ENCODE measurements at places on chromosomes 7 and 10.

DNA sequence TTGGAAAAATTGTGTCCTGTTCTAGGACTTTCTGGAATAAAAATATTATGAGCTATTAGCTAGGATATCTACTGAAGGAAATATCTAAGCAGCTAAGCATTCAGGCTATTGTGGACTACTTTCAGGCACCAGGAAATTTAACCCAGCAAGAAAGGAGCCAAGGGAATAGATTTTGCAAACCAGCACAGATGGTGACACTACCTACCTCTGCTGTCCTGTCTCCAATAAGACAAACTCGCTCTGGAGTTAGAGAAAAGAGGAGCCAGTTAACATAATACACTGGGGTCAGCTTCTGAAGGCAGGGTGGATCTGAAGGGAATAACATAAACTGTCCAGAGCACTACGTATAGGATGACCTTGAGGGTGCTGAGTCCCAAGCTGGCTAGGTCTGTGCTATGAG lies 223.7 kb upstream of the PRSS58 start:
- no peak for DNase-seq

GRCh38 chr10:59027975-59028655 lies 148.3 kb upstream of the PHYHIPL start:
- no peak for DNase-seq

- no peak for DNase-seq
Observed at GRCh38 chr7:137865764-137866163, 19.0 kb upstream of the DGKI start.

- peak; percentile 76 for DNase-seq
Observed at GRCh38 chr7:155998328-155998691, 186.0 kb upstream of the SHH start.

DNA sequence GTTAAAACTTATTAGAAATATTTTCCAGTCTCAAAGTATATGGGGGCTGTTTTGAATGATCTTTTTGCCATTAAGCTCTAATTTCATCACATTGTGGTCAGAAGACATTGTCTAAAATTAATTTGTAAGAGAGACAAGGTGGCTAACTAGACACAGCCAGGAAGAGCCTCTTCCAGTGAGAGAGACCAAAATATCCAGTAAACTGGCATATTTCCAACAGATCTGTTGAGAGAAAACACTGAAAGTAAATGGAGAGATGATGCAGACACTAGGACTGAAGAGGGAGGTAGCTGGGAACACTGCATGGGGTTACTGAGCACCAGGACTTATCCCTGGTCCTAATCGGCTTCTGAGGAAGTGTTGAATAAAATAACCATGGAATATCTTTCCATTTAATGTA lies 101.5 kb upstream of the TAS2R16 start:
- DNase-seq = no peak

DNA sequence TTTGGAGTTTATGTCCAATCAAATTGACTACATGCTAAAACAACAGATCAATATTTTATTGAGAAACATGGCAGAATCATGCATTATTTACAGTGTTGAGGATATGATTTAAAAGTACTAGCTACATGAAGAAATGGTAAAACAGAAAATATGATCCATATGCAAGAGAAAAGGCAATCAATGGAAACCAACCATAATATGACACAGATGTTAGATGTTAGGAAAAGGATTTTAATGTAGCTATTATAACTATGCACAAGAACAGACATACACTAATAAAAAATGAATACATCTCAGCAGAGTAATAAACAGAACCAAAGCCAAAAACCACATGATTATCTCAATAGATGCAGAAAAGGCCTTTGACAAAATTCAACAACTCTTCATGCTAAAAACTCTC lies 166.2 kb upstream of the CACNA2D1 start:
- no peak for DNase-seq

DNA sequence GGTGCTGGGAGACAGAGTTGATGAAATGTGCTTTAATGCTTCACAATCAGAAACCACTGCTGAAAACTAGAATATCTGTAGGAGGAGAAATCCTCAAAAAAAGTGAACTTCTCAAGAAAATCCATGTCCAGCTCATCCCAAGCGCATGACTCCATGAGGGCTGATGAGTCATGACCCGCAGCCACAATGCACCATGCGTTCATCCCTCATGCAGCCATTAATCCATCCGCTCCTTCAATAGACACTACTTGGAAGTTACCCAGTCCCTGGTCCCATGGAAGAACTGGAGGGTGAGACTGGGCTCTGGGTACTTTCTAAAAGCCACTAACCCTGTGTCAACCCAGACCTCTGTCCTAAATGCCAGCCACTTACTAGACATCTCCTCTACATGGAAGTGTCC lies 24.4 kb downstream of the TMEM273 start:
- DNase-seq = no peak

DNA sequence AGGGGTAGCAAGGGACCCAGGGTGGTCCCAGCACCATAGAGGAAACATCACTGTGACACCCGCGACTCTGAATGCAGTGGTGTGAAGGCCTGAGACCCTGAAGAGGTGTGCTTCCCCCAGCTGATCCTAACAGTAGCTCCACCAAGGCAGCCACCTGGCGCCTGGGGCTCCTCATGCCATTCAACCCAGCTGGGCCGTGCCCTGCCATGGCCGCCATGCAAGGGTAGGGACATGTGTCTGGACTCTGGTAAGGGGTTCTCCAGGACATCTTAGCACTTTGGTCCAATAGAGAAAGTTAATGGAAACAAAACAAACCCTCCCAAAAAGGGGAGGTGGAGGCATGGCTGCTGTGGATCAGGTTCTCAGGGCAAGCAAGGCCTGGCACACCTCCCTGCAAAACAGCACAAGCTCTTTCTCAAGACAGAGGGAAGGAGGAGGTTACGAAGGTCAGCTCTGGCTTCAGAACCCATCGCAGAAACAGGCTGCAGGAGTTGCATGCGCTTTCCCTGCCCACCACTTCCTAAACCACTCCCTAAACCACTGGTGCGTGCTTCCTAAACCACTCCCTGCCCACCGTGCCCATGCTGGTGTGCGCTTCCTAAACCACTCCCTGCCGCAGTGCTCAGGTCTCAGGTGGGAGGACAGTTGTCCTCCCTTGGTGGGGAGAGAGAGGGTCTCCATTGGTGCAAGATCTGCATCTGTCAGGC lies 108.7 kb downstream of the LARP4B start:
- no peak for DNase-seq

- DNase-seq = no peak
Observed at GRCh38 chr10:44806950-44807349, 104.2 kb upstream of the TMEM72 start.

- no peak for DNase-seq
Observed at GRCh38 chr7:134887523-134887922, 98.8 kb upstream of the AGBL3 start.

- no peak for DNase-seq
Observed at GRCh38 chr10:48519481-48520183, 85.2 kb downstream of the ARHGAP22 start.

DNA sequence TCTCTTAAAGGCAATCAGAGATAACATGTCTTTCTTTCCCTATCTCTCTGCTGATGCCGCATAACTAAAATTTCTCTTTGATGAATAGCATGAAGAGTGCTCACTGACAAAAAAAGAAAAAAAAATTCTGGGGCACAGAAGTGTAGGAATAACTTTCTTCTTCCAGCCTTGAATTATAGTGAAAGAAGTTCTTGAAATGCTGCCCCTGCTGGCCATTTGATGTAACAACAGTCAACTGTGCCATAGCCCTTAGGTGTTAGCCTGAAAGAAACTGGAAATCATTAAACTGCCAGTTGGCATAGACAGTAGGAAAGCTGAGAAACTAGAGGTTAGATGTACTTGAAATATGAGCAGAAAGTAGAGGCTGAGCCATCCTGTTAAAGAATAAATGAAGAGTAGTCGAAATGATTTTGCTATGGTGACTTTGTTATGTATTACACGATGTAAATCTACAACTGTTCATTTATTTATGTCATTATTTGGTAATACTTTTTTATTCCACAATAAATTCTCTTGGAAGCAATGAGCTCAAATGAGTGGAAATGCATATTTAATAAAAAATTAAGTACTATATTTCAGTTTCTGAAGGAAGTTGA lies 48.3 kb upstream of the FAM171A1 start:
- DNase-seq = no peak

- peak; percentile 29 for DNase-seq
Observed at GRCh38 chr10:21499701-21500577, 25.5 kb downstream of the SKIDA1 start.

- no peak for DNase-seq
Observed at GRCh38 chr7:1407892-1408291, 51.4 kb downstream of the MICALL2 start.

GRCh38 chr7:130476297-130477150 lies 15.4 kb upstream of the MEST start:
- DNase-seq = no peak

DNA sequence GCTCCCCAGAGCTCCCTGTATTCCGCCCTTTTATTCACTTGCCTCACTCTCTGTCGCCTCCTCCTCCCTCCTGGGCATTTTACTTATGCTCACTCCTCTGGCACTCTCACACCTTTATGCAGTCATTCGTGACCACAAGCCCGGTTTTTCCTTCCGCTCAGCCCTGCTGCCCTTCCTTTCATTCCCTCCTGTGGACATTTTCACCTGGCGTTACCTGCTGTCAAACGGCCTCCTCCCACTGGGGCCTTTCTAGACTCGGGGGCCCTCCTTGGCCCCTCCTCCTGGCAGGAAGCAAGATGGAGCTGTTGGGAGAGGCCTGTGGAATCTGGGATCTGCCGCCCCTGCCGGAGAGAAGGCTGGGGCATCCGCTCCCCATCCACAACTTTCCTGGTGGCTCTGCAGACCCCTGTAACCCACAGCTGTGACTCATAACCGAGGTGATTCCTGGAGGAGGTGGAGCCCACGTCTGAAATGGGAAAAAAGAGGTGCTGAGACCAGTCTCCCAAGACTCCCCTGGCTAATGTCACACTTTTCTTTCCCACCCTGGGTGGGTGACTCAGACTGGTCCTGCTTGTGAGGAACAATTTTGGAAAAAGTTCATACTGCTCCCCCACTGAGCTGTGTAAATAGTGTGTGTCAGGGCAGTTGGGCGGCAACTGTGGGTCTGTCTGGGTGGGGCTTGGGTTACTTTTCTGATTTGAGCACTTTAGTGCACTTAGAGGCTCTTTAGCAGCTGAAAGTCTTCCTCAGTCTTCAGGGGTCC lies 1.2 kb downstream of the VCL start:
- no peak for DNase-seq

DNA sequence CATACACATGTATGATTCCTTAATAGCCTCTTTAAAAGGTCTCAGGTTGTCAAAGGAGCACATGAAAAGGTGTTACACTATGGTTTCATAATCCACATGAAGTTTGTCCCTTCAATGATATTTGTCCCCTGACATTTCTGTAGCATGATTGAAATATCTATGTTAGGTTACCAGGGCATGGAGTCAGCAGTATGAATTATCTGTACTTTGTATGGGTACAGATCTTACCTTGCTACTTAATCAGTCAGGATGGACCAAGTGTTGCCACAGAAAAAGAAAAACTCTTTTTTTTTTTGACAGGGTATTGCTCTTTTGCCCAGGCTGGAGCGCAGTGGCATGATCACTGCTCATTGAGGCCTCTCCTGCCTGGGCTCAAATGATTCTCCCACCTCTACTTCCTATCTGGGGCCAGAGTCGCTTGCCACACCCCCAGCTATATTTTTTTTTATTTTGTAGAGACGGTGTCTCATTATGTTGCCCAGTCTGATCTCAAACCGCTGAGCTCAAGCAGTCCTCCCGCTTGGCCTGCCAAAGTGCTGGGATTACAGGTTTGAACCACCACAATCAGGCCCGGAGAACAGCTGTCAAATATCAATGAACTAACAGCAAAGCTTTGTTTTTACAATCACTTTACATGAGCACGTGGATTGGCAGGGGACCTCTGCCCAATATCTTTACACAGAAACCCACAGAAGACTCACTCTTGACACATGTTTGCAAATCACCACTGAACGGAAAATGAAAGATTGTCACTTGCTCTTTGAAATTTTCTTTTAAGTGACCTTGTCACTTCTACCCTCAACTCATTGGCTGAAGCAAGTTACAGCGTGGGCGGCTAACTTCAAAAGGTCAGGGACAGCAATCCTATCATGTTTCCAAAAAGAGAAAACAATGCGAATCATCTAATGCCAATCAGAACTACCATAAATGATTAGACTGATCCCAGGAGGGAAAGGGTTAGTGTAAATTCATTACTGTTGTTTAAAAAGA lies 140.2 kb downstream of the PRKG1 start:
- no peak for DNase-seq

- DNase-seq = no peak
Observed at GRCh38 chr10:58475322-58476277, 37.1 kb upstream of the BICC1 start.

- no peak for DNase-seq
Observed at GRCh38 chr10:130242513-130242912, 106.3 kb downstream of the GLRX3 start.

GRCh38 chr7:2003451-2003930 lies 229.3 kb downstream of the MAD1L1 start:
- no peak for DNase-seq

DNA sequence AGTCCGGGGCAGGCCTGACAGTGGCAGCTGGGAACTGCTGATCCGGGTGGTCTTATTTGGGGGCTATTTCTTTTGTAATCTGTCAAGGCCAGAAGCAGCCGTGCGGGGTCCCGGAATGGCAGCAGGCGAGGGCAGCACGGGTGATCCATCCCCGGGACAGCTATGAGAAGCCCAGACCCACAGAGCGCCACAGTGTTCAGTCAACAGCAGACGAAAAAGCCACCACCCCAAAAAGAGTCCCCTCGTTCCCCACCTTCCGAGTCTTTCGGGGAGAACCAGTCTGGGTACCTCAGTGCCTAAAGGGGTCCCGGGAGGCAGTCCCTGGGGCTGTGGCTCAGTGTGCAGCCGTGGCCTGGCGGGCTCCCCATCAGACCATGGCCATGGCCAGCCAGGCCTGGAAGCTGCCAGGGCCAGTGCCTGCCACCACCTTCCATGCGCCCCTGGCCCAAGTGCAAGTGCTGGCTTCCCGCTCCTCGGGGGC lies 125.1 kb upstream of the KCTD7 start:
- no peak for DNase-seq

DNA sequence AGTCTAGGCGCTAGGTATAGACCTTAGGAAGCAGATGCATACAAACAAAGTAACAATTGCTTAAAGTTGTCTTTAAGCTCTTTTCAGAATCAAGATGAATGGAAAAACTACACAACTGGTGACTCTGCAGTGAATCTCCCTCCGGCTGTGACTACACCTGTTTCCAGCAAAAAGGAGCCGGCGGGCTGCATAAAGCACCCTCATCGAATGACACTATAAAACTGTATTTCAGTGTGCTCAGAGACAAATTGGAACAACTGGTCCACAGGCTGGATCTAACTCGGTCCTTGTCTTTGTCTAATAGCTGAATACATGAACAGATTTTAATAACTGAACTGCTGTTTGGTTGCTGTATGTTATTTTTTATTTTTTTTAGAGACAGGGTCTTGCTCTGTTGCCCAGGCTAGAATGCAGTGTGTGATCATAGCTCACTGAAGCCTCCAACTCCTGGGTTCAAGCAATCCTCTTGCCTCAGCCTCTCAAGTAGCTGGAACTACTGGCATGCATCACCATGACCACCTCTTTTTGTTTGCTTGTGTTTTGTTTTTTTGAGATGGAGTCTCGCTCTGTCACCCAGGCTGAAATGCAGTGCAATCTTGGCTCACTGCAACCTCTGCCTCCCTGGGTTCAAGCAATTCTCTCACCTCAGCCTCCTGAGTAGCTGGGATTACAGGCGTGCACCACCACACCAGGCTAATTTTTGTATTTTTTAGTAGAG lies 64.2 kb upstream of the SVIL start:
- no peak for DNase-seq

GRCh38 chr7:82017334-82017943 lies 247.6 kb upstream of the HGF start:
- no peak for DNase-seq

GRCh38 chr10:123759041-123759440 lies 92.9 kb downstream of the GPR26 start:
- no peak for DNase-seq

GRCh38 chr7:100467638-100468373 lies 3.7 kb upstream of the SPACDR start:
- DNase-seq = no peak
